ENCODE measurements at places on chromosomes 5 and 9. TPM values are rescaled to one million over a fixed set of nuclear protein-coding genes. Genes with fewer than 3 reads are reported as not detected.

Gene HMCN2
- total RNA-seq = not detected

Gene ACER2
- 3.3 TPM for total RNA-seq

Gene SUSD3
- 69.6 TPM for total RNA-seq

Gene SLC31A1
- total RNA-seq = 10.0 TPM

Gene GBGT1
- total RNA-seq = 2.5 TPM

Gene OR1J1
- total RNA-seq = not detected

Gene TNFSF8
- 34.6 TPM for total RNA-seq

Gene ORM2
- total RNA-seq = not detected

Gene NRG2
- total RNA-seq = not detected

Gene CDHR2
- 1.6 TPM for total RNA-seq

Gene ALDOB
- not detected for total RNA-seq

Gene FGF10
- not detected for total RNA-seq

Gene TRAF2
- 43.6 TPM for total RNA-seq

Gene PCDHGA11
- not detected for total RNA-seq

Gene IL5
- total RNA-seq = 2.6 TPM

Gene TAF11L9
- total RNA-seq = not detected

Gene IL4
- total RNA-seq = 12.6 TPM

Gene ZNF879
- total RNA-seq = 3.9 TPM

Gene PCDHB2
- total RNA-seq = not detected

Gene BARX1
- 0.20 TPM for total RNA-seq

Gene SNCAIP
- not detected for total RNA-seq

Gene CNTFR
- not detected for total RNA-seq

Gene GGTA1
- not detected for total RNA-seq

Gene MEIKIN
- total RNA-seq = 1.1 TPM

Gene SLC36A2
- not detected for total RNA-seq

Gene CDH9
- total RNA-seq = not detected

Gene FOXE1
- total RNA-seq = not detected

Gene TMEM215
- total RNA-seq = not detected

Gene OR2V2
- total RNA-seq = not detected

Gene IL33
- total RNA-seq = not detected

Gene OBP2B
- not detected for total RNA-seq

Gene FAM193B
- 110 TPM for total RNA-seq

Gene SLC6A7
- not detected for total RNA-seq

Gene FLT4
- 0.45 TPM for total RNA-seq

Gene CCDC152
- total RNA-seq = 3.4 TPM

Gene ITGA2
- total RNA-seq = 10.2 TPM

Gene TTC16
- 5.0 TPM for total RNA-seq

Gene ITK
- 247 TPM for total RNA-seq

Gene C9
- not detected for total RNA-seq

Gene CRAT
- 17.3 TPM for total RNA-seq

Gene C5
- total RNA-seq = 1.8 TPM

Gene TUSC1
- not detected for total RNA-seq

Gene CFAP77
- not detected for total RNA-seq

Gene AGXT2
- total RNA-seq = not detected

Gene EIF4EBP3
- total RNA-seq = 11.6 TPM
